Activated CD4-positive, alpha-beta memory T cell treated with anti-CD3 and anti-CD28 coated beads for 36 hours (primary cell): ENCODE measurements at places on chromosomes 11 and 22. TPM values are rescaled to one million over a fixed set of nuclear protein-coding genes. Genes with fewer than 3 reads are reported as not detected.

CREB3L1 gene
- total RNA-seq, result not detected

C11orf97 gene
- not detected for total RNA-seq

CRYAB gene
- not detected for total RNA-seq

DGCR2 gene
- 17.6 TPM for total RNA-seq

PNPLA5 gene
- total RNA-seq, result not detected

OOSP3 gene
- not detected for total RNA-seq

MPZL2 gene
- 17.8 TPM for total RNA-seq

FOSL1 gene
- 17.7 TPM for total RNA-seq

TRPC6 gene
- total RNA-seq, result not detected

FOLH1 gene
- total RNA-seq, result not detected

GRCh38 chr11:80186692-80187091, 745.9 kb upstream of the TENM4 start:
- DNase-seq, result no peak

DNA sequence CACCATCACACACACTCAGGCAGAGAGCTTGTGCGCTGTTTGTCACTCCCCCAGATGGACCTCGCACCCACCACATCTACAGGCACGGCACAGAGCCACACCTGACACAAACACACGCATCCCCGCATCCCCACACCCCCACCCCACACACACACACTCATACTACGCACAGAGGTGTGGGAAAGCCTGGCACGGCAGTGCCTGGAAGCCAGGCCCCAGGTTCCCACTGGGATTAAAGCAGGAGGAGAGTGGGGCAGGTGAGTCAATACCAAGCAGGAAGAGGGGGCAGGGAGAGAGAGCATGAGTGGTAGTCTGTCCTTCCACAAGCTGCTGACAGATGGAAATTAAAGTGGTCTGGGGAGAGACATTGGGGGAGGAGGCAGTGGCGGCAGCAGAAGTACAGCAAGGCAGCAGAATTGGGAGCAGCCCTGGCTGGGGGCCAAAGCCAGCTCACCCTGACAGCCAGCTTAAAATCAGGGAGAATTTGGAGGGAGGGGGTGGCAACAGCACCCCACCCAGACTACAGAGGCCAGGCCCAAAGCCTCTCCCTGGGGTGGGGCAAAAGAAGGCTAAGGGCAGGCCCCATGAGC, 20.7 kb downstream of the TNKS1BP1 start:
- no peak for DNase-seq

DNA sequence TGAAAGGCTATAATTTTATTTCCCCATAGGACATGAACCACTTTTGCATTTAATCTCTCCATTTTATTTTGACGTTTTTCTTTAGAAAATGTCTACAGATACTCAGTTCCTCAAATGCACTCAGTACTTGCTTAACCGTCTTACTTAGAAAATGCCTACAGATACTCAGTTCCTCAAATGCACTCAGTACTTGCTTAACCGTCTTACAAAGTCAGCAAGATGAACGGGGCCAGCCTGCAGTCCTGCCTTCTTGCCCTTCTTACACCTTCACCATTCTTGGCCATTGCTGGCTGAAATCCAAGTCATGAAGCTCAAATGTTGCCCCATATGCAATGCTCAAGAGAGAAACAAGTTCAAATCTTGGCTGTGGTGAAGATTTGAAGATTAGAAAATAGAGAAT, 34.1 kb downstream of the CSNK2A3 start:
- DNase-seq, result no peak

GRCh38 chr11:2741377-2742131, 41.8 kb upstream of the KCNQ1OT1 start:
- DNase-seq, result no peak

DNA sequence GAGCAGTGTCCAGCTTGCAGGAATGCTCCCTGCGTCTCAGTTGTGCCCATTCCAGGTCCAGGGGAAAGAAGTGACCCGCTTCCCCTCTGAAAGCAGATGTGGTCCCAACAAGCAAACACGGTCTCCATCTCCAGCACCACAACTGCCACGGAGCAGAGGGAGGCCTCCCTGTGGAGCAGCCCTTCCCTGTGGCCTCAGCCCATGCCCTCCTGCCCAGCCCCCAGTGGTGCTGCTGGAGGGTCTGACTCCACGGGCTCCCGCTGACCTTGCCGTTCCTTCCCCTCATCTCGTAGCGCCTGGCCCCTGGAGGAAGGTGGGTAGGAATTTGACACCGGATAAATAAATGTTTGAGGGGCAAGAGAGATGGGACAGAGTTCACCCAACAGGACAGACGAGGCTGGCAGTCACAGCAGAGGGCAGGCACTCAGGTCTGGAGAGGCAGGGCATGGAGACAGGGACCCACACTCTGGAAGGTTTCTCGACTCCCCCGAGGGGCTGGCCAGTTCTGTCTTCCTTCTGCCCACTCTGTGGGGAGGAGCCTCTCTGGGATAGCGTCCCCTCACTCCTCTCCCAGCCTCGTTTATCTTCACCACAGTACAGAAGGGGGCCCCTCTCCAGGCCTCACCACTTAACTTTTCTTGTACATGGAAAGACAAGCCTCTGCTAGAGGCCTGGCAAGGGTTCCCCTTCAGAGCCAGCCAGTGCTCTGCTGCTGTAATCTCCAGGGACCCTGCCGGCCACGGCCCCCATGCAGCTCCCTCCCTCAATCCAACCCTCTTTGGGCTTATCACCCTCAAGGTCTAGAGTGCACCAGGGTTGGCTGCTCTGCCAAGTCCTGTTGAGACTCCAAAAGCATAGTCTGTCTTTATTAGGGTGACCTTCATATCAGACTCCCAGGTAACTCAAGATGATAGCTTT, 7.5 kb upstream of the ST3GAL4 start:
- DNase-seq, result no peak

GRCh38 chr11:74905326-74905725, 43.6 kb downstream of the XRRA1 start:
- DNase-seq, result no peak

- no peak for DNase-seq
Measured at GRCh38 chr11:48034926-48035871, 54.8 kb downstream of the PTPRJ start.

- DNase-seq, result no peak
Measured at GRCh38 chr11:70155386-70155785, 47.7 kb upstream of the FADD start.

DNA sequence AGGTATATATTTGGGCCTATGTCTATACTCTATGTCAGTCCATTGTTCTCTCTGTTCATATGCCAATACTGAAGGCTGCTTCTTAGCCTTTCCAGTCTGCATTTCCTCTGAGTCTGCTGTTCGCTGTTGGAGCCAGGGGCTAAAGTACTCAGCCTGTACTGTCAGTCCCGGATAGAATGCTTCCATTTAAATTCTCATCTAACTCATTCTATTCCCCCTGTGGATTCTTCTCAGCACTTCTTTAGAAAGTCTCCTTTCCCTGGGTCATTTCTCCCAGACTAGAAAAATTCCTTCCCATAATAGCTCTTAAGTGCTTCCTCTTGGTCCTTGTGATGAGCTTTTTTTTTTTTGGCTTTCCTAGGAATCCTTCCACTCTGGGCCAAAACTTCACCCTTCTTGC, 293.1 kb downstream of the KIRREL3 start:
- DNase-seq, result no peak

GRCh38 chr11:10868352-10868751, 10.5 kb upstream of the ZBED5 start:
- DNase-seq, result no peak

GRCh38 chr22:25174888-25175411, 24.7 kb upstream of the CRYBB3 start:
- DNase-seq, result no peak

DNA sequence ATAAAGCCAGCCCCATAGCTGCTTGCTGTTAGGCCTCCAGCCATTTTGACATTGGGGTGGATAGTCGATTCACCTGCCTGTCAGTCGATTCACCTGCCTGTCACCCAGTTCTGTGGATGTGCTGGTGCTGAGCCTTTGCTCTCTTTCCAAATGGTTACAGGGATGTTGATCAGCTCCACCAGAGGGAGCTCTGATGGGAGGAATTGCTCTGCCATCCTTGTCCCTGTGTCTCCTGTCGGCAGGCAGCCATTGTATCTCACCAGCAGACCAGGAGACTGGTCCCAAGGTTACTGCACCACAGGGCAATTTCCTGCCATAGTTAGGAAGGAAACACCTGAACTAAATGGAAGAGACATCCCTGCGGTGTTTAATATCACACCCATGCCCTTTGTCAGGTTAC, 6.1 kb downstream of the MPEG1 start:
- peak; percentile 28 for DNase-seq

GRCh38 chr11:96143041-96143521, 199.9 kb downstream of the MAML2 start:
- no peak for DNase-seq

- no peak for DNase-seq
Measured at GRCh38 chr11:8013833-8014232, 26.7 kb downstream of the EIF3F start.

DNA sequence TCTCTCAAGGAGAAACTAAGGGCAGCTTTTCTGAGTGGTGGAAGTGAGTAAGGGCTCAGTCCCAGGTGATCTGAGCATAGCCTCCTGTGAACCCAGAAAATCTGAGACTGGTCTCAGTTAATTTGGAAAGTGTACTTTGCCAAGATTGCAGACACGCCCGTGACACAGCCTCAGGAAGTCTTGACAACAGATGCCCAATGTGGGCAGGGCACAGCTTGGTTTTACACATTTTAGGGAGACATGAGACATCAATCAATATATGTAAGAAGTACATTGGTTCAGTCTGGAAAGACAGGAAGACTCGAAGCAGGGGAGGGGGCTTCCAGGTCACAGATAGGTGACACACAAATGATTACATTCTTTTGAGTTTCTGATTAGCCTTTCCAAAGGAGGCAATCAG, 13.5 kb upstream of the CRY2 start:
- no peak for DNase-seq

- no peak for DNase-seq
Measured at GRCh38 chr11:76579056-76579751, 91.3 kb downstream of the LRRC32 start.

DNA sequence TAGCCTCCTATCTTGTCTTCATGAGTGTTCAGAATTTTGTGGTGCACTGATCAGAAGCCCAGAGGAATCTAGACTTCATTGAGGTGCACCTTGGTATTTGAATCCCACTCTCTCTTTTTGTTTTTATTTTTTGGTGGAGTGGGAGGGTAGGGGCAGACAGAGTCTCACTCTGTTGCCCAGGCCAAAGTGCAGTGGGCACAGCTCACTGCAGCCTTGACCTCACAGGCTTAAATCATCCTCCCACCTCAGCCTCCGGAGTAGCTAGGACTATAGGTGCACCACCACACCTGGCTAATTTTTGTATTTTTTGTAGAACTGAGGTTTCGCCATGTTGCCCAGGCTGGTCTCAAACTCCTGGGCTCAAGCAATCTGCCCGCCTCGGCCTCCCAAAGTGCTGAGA, 10.9 kb upstream of the ALG8 start:
- no peak for DNase-seq

DNA sequence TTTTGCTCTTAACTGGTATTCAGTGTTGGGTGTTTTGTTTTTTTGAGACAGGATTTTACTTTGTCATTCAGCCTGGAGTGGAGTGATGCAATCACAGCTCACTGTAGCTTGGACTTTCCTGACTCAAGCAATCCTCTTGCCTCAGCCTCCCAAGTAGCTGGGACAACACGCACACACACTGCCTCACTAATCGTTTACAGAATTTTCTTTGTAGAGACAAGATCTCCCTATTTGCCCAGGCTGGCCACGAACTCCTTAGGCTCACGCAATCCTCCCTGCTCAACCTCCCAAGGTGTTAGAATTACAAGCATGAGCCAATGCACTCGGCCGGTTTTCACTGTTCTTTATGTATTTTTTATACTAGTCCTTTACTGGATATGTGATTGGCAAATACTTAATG, 51.0 kb upstream of the IGLL5 start:
- no peak for DNase-seq

- DNase-seq, result peak; percentile 6
Measured at GRCh38 chr11:11975201-11976092, 33.0 kb downstream of the DKK3 start.

DNA sequence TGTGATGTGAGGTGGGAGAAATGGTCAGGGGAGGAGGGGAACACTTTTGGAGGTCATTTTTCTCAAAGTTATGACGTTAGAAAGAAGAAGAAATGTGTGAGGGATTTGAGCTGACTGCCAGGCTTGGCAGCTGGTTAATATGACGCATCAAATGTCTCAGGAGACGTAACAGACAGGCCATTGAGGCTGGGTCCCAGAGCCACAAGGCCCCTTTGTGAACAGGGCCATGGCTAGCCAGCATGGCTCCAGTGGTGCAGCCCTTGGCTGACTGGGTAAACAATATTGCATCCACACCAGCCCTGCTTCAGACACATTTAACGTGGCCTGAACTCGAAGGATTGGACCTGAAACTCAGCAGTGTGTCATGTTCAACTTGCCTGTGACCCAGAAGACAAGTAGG, 34.3 kb downstream of the AMOTL1 start:
- DNase-seq, result no peak

DNA sequence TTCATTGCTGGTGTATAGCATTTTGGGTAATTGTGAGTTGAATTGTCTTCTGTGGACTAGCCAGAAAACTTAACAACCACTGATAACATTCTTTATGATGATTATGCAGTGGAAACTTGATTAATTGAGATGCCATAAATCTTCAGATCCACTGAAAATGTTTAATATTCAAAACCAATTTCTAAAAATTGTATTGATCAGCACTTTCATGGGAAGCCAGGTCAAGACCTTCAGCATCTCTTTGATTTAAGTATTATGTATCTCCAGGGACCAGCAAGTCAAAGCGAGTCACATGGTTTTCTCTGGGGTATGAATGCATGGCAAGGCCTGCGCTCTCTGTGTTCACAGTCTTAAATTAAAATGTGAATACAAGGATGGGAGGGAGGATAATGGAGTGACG, 596.9 kb downstream of the OPCML start:
- no peak for DNase-seq

- no peak for DNase-seq
Measured at GRCh38 chr22:42365942-42366695, 66.1 kb downstream of the NFAM1 start.

DNA sequence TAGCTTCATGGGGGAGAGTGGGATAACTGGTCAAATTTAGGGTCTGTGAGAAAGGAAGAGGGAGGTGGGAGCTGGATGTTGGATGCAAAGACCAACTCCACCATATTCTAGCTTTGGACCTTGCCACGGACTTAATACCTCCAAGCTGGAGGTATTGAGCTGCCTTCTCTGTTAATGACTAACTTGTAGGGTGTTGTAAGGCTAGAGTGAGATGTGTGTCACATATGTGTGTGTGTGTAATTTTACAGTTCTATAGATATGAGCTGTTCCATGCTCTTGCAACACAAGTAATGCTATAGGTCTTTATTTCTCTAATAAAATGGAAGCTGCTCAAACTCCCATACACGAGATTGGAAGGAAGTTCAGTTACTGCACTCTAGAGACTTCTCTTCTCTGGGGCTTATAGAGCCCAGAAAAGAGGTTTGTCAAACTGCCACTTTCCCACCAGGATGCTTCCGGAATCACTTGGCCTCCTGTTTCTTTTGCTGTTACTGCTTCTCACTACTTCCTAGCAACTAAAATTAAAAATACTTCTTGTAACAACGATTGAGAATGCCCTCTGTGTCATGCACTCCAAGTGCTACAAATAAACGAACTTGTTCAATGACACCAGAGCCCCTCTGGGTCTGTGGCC, 16.0 kb upstream of the FJX1 start:
- no peak for DNase-seq
